H9 (cell line): ENCODE measurements at places on chromosomes 2 and 18. TPM values are rescaled to one million over a fixed set of nuclear protein-coding genes. Genes with fewer than 3 reads are reported as not detected.

GRCh38 chr18:46315161-46315560 is 211.0 kb downstream of the HAUS1 start:
- DNase-seq = no peak

DNA sequence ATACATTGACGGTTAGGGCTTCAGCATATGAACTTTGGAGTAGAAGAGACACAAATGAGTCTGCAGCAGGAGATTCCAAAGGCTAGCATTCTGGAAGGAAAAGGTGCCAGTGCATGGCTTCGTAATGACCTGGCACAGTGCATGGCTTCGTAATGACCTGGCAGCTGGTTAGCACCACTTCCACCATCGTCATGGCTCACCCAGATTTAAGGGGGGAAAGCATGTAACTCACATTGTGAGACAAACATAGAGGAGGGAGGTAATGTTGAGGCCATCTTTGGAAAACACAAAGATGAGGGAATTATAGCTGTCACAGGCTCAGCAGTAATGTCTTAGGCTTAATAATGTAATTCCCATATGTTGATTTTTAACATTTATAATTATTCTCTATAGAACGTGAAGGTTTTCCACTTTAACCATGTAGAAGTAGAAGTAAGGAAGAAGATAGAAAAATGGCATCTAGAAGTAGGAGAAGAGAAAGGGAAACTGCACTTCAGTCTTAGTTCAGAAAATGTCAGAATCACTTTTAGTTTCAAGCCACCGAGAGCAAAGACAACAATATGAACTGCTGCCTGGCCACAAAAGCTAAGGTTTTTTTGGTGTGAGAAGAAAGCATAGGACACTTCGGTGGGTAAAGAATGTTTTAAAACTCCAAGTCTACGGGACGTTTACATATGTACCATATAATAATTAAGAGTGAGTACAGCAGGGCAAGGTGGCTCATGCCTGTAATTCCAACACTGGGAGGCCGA is 6.8 kb upstream of the STK25 start:
- no peak for DNase-seq

DNA sequence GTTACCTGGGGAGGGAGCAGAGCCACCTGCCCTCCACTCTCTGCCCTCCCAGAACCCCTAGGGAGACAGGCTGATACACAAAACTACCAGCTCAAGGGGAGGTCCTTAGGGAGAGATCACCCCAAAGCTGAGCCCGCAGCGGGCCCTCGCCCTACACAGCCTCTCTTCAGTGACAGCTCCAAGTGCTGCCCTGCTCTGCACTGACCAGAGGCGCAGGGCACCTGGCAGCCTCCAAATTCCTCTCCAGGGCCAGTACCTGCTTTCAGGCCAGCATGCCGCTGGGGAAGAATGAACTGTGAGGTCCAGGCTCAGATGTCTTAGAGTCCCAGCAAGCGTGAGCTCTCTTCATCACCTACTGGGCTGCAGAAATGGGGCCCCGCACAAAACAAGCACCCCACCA is 11.3 kb upstream of the SH3BP4 start:
- DNase-seq = no peak

DNA sequence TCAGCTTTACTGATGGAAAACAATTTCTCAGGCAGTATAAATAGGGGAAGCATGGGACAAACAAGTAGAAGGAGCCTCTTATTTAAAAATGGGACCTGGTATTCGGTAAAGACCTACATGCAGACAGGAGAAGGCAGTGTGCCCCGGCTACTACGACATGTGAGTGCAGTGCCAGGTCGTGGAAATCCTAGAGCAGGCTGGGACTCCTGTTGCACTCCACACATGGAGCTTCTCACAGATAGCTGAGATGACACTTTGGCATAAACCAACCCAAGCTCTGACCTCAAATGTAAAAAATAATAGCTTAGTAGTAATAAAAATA is 885 bp upstream of the DSEL start:
- no peak for DNase-seq

Gene ATG9A
- total RNA-seq = 46.4 and 52.2 TPM in 2 replicates
